Glutamatergic neuron (in vitro differentiated cells): ENCODE measurements at places on chromosomes 11 and 22.
A peak's percentile ranks its signal among the peaks of the same experiment; 100 is the strongest.

DNA sequence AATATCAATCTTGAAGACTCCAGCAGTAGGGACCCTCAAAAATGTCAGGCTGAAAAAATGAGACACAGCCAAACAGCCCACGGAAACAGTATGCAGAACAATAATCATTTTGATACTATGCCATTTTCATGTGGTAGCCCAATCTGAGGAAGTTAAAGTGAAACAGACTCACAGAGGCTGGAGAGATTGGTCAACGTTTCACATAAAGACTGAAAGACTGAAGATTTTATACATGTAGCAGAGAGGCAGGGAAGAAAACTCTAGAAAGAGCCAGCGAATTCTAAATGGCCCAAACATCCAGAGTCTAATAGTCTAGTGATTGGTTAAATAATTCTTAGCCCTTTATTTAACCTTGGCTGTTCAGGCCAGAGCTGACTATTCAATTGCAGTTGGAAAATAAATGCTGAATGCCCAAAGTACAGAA is 49.4 kb downstream of the MAML2 start:
- H3K27ac ChIP-seq, result no peak overlapping the region
- no peaks in the 10 kb centered on the region for H3K36me3 ChIP-seq
- H3K4me1 ChIP-seq, result no peaks in the 10 kb centered on the region
- DNase-seq, result no peak
- no peak overlapping the region for H3K4me3 ChIP-seq

GRCh38 chr11:36151933-36152580 is 137.2 kb downstream of the COMMD9 start:
- peaks cover 11% of the 10 kb centered on the region for H3K36me3 ChIP-seq
- peaks cover 5% of the 10 kb centered on the region for H3K27me3 ChIP-seq
- no peak for DNase-seq
- H3K4me3 ChIP-seq, result no peak overlapping the region
- no peak overlapping the region for H3K27ac ChIP-seq

- H3K27ac ChIP-seq, result no peak overlapping the region
- peaks cover 5% of the 10 kb centered on the region for H3K27me3 ChIP-seq
- DNase-seq, result no peak
- no peak overlapping the region for H3K4me3 ChIP-seq
Measured at GRCh38 chr11:24155792-24156191, 341.1 kb upstream of the LUZP2 start.

DNA sequence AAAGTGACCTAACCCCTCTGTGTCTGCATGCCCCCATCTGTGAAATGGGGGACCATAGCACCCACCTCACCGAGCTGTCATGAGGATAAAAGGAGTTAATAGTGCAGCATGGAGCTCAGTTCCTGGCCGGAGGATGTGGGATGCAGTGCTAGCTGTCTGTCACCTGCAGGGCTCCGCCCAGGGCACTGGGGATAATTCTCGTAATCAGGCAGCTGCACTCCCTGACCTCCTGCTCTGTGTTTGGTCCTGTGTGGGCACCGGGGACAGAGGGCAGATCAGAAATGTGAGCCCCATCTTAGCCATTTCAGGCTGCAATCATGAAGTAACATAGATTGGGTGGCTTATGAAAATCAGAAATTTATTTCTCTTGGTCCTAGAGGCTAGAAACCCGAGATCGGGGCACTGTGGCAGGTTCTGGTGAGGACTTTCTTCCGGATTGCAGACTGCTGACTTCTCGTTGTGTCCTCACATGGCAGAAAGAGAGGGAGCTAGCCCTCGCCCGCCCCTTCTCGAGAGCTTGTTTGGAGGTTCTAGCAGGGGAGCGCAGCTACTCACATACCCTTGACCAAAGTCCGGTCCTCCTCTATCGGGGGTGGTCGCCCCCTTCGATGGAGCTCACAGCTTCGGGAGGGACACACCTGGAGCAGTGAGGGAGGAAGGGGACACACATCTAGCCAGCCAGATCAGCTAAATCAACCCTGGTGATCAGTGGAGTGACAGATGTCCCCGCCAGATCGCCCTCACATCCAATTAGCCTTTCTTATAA is 3.2 kb downstream of the KCTD17 start:
- H3K27me3 ChIP-seq, result peaks cover 5% of the 10 kb centered on the region
- peaks cover 6% of the 10 kb centered on the region for H3K36me3 ChIP-seq
- peak overlapping the region; percentile 46 for H3K4me3 ChIP-seq
- DNase-seq, result no peak
- peaks cover 28% of the 10 kb centered on the region for H3K4me1 ChIP-seq
- peak overlapping the region; percentile 82 for H3K27ac ChIP-seq

GRCh38 chr11:118180300-118180703 is 3.9 kb upstream of the SCN2B start:
- peak overlapping the region; percentile 19 for H3K4me3 ChIP-seq
- H3K27me3 ChIP-seq, result peaks cover 8% of the 10 kb centered on the region
- peaks cover 5% of the 10 kb centered on the region for H3K36me3 ChIP-seq
- peaks cover 16% of the 10 kb centered on the region for H3K4me1 ChIP-seq
- no peak overlapping the region for H3K27ac ChIP-seq

DNA sequence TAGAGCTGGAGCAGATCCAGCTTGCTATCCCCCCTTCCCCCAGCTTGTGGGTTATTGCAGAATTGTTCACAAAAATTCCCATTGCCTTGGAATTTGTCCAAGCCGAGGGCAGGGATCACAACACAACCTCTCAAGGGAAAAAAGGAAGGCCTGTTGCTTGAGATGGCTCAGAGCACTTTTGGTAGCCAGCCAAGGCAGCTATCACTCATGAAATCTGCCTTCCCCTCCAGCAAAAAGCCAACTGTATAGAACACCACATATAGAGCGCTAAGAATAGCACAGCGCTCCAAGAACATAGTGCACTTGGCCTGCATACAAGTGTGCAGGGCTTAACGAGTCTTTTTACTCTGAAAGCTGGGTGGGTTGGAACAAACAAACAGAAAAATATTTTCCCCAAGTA is 46.2 kb downstream of the FAM83F start:
- DNase-seq, result no peak
- H3K27me3 ChIP-seq, result peaks cover 13% of the 10 kb centered on the region
- no peak overlapping the region for H3K4me3 ChIP-seq
- H3K27ac ChIP-seq, result no peak overlapping the region
- no peaks in the 10 kb centered on the region for H3K36me3 ChIP-seq

- H3K4me3 ChIP-seq, result peak overlapping the region; percentile 94
- H3K36me3 ChIP-seq, result no peaks in the 10 kb centered on the region
Measured at GRCh38 chr11:67238894-67239782, 27.1 kb upstream of the GRK2 start.

- no peak for DNase-seq
- peaks cover 4% of the 10 kb centered on the region for H3K36me3 ChIP-seq
- H3K4me3 ChIP-seq, result no peak overlapping the region
- no peak overlapping the region for H3K27ac ChIP-seq
Measured at GRCh38 chr11:31711137-31711536, 100.0 kb downstream of the PAX6 start.

DNA sequence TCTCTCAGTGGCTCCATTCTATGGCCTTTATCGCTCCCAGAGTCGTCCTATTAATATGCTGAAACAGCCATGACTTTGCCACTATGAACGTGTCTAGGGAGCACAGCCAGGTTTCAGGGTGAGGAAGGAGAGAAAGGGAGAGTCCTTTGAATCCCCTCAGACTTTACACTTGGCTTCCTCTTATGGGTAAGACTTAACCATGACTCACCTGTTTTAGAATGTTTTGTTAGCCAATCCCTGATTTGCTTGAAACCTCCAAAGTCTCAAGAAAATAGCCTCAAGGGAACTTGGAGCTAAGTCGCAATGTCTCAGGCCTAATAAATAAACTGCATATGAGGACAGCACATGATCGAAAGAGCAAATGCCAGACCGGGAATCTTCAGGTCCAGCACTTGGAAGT is 131.2 kb upstream of the RCN1 start:
- peaks cover 11% of the 10 kb centered on the region for H3K4me1 ChIP-seq
- no peak overlapping the region for H3K27ac ChIP-seq

DNA sequence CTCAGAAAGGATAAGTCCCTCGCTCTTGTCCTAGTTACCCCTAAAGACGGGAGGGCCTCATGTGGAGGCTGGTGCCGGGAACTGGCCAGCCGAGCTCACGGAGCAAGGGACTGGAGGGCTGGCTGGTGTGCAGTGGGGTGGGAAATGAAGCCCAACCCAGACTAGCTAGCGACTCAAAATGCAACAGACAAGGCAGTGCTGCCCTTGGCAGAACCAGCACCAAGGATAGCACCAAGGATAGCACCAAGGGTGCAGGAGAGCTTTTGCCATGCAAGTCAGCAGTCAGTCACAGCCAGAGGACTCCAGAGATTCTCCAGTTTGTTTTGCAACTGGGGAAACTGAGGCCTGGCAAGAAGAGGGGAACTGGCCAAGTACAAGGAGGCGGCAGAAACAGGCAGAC is 6.5 kb upstream of the BATF2 start:
- no peak for DNase-seq
- no peak overlapping the region for H3K27ac ChIP-seq
- no peaks in the 10 kb centered on the region for H3K27me3 ChIP-seq
- H3K36me3 ChIP-seq, result no peaks in the 10 kb centered on the region

GRCh38 chr11:75810637-75811390 is 4.2 kb upstream of the UVRAG start:
- no peaks in the 10 kb centered on the region for H3K4me1 ChIP-seq
- no peaks in the 10 kb centered on the region for H3K36me3 ChIP-seq
- peaks cover 2% of the 10 kb centered on the region for H3K27me3 ChIP-seq
- no peak overlapping the region for H3K4me3 ChIP-seq

- H3K36me3 ChIP-seq, result no peaks in the 10 kb centered on the region
- H3K27ac ChIP-seq, result no peak overlapping the region
- peaks cover 2% of the 10 kb centered on the region for H3K27me3 ChIP-seq
- H3K4me3 ChIP-seq, result no peak overlapping the region
Measured at GRCh38 chr22:37240941-37241320, 3.1 kb downstream of the RAC2 start.

- no peaks in the 10 kb centered on the region for H3K36me3 ChIP-seq
- peaks cover 8% of the 10 kb centered on the region for H3K4me1 ChIP-seq
- H3K27ac ChIP-seq, result no peak overlapping the region
- H3K4me3 ChIP-seq, result no peak overlapping the region
- peak; percentile 58 for DNase-seq
Measured at GRCh38 chr11:112612250-112612849, 348.9 kb upstream of the NCAM1 start.

- peak overlapping the region; percentile 54 for H3K27ac ChIP-seq
- H3K4me1 ChIP-seq, result peaks cover 21% of the 10 kb centered on the region
- H3K36me3 ChIP-seq, result peaks cover 4% of the 10 kb centered on the region
- no peak overlapping the region for H3K4me3 ChIP-seq
Measured at GRCh38 chr11:44016131-44016530, 31.6 kb upstream of the ACCSL start.

GRCh38 chr22:41169157-41169556 is 36.0 kb upstream of the L3MBTL2 start:
- H3K36me3 ChIP-seq, result no peaks in the 10 kb centered on the region
- DNase-seq, result no peak
- H3K27ac ChIP-seq, result no peak overlapping the region
- peaks cover 2% of the 10 kb centered on the region for H3K27me3 ChIP-seq
- no peaks in the 10 kb centered on the region for H3K4me1 ChIP-seq

GRCh38 chr22:50726643-50727340 is 11.2 kb upstream of the ACR start:
- peaks cover 36% of the 10 kb centered on the region for H3K27me3 ChIP-seq
- no peak overlapping the region for H3K27ac ChIP-seq
- H3K4me1 ChIP-seq, result peaks cover 3% of the 10 kb centered on the region
- H3K4me3 ChIP-seq, result no peak overlapping the region

DNA sequence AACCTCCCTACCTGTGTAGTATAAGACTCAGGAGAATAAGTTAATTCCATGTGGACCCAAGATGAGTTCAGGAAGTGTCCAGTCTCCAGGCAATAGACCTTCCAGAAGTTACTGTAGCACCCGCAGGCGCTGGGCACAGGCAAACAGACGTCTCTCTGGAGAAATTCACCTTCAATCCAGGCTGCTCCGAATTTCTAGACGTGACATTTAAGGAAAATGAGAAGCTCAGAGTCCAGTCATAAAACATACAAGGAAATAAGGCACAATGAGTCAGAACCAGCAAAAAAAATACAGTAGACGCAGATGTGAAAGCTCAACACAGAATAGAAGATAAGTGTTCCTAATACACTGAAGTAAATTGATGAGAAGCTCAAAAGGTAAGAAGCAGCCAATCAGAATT is 14.2 kb downstream of the NADSYN1 start:
- no peak overlapping the region for H3K27ac ChIP-seq
- no peak overlapping the region for H3K4me3 ChIP-seq
- H3K36me3 ChIP-seq, result peaks cover 30% of the 10 kb centered on the region
- H3K27me3 ChIP-seq, result no peaks in the 10 kb centered on the region

DNA sequence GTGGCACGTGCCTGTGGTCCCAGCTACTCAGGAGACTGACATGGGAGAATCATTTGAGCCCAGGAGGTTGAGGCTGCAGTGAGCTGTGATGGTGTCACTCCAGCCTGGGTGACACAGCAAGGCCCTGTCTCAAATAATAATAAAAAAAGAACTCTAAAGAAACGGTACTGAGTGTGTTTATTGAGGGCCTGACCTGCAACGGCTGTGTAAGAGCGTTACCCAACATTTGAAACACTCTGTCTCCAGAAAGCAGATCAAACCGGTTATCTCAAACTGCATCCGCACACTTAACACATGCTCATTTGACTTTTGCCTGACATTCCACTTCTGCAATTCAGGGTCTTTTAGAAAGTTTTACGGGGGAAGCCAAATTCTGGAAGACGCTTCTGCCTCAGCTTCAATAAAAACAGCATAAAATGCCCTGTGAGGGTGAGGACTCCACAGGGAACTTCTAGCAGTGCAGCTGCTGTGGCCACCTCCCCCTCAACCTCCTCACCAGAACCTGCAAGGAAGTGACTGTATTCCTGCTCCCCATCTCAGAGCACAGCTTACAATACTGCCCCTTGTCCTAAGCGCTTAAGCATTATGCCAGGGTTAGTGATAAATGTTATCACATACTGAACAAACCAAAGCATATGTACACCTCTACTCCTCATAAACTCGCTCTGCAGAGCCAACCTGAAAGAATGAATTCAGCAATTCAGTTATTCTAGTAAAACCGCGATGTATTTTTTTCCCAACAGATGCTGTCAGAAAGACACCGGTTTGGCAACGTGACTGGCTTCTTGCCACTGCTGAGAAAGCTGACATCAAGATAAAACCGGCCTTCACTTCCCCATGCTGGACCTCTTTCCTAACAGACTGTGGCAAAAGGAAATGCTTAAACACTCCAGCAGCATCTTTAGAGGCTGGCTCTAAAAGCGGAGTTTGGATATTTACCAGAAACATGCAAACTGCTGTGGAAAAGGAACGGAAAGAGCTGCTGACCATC is 52.2 kb downstream of the PRDM10 start:
- DNase-seq, result no peak
- no peaks in the 10 kb centered on the region for H3K36me3 ChIP-seq
- peaks cover 25% of the 10 kb centered on the region for H3K4me1 ChIP-seq
- H3K4me3 ChIP-seq, result peak overlapping the region; percentile 8
- peaks cover 4% of the 10 kb centered on the region for H3K27me3 ChIP-seq

- no peak for DNase-seq
- H3K27me3 ChIP-seq, result no peaks in the 10 kb centered on the region
- no peak overlapping the region for H3K4me3 ChIP-seq
- peaks cover 10% of the 10 kb centered on the region for H3K4me1 ChIP-seq
Measured at GRCh38 chr11:11738370-11738769, 103.4 kb upstream of the USP47 start.

- peak; percentile 52 for DNase-seq
- no peaks in the 10 kb centered on the region for H3K36me3 ChIP-seq
- no peak overlapping the region for H3K4me3 ChIP-seq
- peaks cover 4% of the 10 kb centered on the region for H3K27me3 ChIP-seq
Measured at GRCh38 chr22:29225422-29226090, 19.9 kb downstream of the EMID1 start.

- DNase-seq, result no peak
- no peaks in the 10 kb centered on the region for H3K36me3 ChIP-seq
- H3K4me3 ChIP-seq, result no peak overlapping the region
- no peak overlapping the region for H3K27ac ChIP-seq
- no peaks in the 10 kb centered on the region for H3K4me1 ChIP-seq
- H3K27me3 ChIP-seq, result peaks cover 4% of the 10 kb centered on the region
Measured at GRCh38 chr22:46245511-46245910, 4.6 kb downstream of the CDPF1 start.
